Fibroblast of skin of right biceps (primary cell): ENCODE measurements at places on chromosomes 4 and X.

GRCh38 chr4:45539142-45539814, 584.6 kb downstream of the GABRG1 start:
- no peak for DNase-seq

DNA sequence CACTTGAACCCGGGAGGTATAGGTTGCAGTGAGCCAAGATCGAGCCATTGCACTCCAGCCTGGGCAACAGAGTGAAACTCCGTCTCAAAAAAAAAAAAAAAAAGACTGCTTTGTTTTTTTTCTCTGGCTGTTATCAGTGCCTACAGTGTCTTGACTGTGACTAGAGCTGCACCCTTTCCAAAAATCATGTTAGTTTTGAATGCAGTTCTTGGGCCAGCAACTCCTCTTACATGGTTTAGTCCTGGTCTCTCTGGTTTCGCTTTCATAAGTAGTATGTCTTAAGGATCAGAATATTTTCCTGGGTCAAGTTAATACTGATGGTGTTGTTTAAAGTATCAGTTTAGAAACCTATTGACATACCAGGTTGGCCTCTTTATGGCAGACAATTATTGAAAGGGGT, 34.2 kb upstream of the NALF2 start:
- DNase-seq, result no peak

DNA sequence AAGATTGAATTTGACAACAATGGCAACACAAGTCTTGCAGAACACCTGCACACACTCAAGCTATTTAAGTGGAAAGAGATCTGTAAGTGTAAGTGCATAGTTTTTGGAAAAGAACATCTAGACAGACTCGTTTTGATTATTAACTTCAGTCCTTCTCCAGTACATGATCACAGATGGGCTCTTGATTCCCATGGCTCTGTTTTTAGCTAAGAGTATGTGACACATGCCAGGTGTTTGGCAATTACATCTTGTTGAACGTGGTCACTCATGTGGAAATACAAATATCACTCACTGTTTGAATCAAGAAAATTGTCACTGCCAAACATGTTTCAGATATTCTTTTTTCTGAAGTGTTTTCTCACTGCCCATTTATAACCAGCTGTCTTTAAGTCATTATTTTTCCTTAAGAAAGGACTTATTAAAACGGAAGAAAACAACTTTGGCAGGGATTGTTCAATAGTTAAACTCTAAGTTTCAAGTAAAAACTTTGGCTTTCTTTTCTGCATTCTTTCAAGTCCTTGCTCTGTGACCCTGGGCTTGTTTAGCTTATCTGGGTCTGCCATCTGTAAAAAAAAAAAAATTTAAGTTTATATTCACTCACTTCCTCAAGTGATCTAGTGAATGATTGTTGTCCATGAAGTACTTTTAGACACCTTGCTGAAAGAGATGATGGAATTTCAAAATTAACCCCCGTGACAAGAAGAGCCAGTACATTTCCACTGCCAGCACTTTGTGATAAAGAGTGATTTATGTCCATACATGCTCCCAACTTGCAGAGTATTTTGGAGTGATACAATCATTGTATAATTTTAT, 125.4 kb downstream of the ATXN3L start:
- DNase-seq, result no peak

- DNase-seq, result no peak
Observed at GRCh38 chr4:52876069-52876468, 14.0 kb downstream of the RASL11B start.

GRCh38 chrX:9628779-9629493, 136.7 kb downstream of the GPR143 start:
- DNase-seq, result no peak

DNA sequence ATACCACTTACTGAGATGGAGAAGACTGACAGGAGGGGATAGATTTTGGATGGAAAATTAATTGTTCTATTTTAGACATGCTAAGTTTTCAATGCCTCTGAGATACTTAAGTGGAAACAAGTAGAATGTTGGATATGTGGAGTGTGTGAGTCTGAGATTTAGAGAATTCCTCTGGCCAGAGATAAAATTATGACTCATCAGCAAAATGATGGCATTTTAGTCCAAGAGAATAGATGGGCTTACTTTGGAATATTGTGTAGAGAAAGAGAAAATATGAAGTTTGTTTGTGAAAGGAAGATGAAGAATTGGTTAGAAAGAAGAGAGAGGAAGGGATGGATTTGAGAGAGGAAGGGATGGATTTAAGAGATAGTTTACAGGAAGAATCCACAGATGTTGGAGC, 108.6 kb upstream of the PPP1R2C start:
- DNase-seq, result no peak

GRCh38 chrX:1249101-1249887, 19.3 kb upstream of the CSF2RA start:
- DNase-seq, result peak; percentile 45

- DNase-seq, result no peak
Observed at GRCh38 chr4:140242357-140243277, 88.6 kb upstream of the MAML3 start.

- DNase-seq, result peak; percentile 4
Observed at GRCh38 chr4:183838987-183839712, 66.0 kb upstream of the STOX2 start.

GRCh38 chrX:38993500-38993899, 192.2 kb downstream of the MID1IP1 start:
- no peak for DNase-seq

GRCh38 chr4:137946453-137947174, 295.5 kb downstream of the SLC7A11 start:
- peak; percentile 54 for DNase-seq

GRCh38 chr4:151517896-151518295, 108.9 kb downstream of the FHIP1A start:
- no peak for DNase-seq

DNA sequence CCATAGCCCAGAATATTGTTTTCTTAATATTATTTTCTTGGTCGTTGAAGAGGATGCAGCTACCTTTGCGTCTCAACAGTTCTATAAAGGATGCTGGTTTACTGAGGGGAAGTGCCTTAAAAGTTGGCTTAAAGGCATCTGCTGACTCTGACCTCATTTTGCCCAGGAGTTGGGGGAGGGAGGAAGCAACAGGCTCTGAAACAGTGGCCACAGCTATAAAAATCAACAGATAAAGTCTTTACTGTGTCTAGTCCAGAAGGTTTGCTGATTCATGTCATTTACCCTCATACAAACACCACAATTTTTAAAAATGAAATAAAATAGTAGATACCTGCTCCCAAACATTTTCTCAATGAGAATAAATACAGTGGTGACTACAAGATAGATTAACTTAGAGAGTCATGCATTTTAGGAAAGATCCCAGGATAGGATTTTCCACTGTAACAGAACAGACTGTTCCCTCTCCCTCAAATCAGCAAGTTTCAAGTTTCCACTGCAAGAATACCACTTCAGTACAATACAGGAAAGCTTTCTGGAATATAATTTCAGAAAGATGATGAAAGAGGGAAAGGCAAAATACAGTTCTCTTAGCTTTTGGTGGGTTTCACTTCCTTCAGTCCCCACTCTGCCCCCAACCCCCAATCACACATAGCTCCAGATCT, 1.9 kb downstream of the PHKA1 start:
- DNase-seq, result no peak

GRCh38 chrX:50707955-50708699, 105.9 kb downstream of the SHROOM4 start:
- peak; percentile 67 for DNase-seq

DNA sequence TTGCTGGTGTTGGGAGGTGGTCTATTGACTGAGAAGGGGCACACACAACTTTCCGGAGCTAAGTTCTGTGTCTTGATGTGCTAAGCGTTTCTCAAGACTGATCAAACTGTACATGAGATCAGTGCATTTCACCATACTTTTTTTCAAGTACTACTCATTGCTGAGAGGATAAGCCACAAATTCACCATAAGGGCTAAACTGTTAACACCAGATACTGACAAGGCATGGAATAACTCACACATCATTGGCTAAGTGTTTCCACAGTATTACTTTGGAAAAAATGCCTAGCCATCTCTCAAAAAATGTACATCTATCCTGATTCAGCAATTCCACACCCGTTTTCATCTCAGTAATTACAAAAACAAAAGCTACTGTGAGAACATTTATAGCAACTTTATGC, 13.0 kb downstream of the RBMX start:
- no peak for DNase-seq

DNA sequence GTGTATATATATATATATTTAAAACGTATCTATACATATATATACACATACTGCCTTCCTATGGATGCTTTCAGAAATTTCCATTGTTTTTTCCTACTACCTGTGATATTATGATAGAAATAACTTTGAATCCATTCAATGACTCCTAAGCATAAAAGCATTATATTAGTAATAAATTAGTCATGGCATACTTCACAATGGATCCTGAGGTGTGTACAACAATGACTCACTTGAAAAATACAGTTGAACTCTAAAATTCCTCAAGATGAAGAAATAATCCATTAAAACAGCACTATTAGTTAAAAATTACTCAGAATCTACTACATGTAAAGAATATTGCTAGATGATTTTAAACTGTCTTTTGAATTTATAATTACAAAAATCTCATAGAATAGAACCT, 201.1 kb downstream of the STPG2 start:
- DNase-seq, result no peak

- DNase-seq, result peak; percentile 72
Observed at GRCh38 chrX:71532078-71532752, 689 bp upstream of the OGT start.

DNA sequence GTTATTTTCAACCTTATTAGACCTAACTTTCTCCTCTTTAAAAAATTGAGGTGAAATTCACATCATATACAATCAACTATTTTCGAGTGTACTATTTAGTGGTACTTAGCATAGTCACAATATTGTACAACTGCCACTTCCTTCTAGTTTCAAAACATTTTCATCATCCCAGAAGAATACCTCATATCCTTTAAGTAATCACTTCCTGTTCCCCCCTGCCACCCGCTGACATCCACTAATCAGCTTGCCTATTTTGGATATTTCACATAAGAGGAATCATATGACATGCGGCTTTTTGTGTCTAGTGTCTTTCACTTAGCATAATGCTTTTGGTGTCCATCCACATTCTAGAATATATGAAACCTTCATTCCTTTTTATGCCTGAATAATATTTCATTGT, 10.0 kb upstream of the PPA2 start:
- DNase-seq, result no peak

GRCh38 chrX:18490806-18491555, 65.6 kb downstream of the CDKL5 start:
- DNase-seq, result no peak

- no peak for DNase-seq
Observed at GRCh38 chr4:56681158-56681852, at the start of gene HOPX. HOPX (minus strand) TSS chr4:56681296; CDS start chr4:56657816, 23,480 bp downstream.

DNA sequence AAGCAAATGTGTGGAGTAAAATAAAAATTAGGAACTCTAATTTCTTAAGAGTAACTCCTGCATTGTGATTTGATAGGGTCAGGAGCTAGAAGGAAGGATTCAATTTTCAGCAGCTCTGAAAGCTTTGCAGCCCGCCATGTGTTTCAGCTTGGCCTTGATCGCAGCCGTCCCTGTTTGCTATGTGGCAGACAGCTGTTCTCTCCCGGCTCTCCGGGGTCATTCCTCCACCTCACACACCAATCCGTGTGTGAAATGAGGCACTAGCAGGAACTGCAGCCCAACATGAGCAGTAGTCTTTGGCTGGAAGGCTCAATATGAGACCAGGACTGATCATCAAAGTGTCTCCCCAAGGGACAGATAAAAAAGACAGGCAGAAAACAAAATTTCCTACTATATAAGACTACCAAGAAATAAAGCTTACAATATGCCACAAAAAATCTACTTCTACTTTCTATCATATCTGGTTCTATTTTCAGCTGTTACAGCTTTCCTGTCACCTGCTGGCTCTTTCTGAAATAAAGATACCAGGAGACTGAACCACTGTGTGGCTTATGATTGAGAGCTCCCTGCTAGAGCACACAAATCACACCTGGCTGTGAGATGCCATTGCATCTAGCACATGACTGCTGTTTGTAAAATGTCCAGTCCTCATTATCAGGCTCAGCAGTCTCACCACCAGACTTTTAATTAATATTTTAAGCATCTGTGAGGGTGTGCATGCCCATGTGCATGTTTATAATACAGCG, 44.1 kb upstream of the SEC24B start:
- DNase-seq, result no peak

GRCh38 chr4:123562994-123563750, 166.6 kb downstream of the SPRY1 start:
- DNase-seq, result peak; percentile 73

DNA sequence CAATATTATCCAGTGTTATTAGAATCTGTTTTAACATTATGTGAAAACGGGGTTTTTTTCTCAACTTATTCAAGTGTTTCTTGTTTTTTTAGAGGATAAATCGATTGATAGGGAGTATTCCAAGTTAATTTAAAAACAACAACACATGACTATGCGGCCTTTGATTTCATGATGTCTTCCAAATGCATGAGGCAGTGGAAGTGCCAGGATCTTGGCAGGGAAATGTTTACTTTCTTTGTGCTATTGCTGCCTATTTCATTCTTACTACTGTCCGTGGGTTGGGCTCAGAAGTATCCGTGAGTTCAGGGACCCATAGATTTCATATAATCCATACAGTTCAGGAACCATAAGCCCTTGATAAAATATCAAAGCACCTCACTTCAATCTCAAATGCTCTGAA, 64.6 kb downstream of the ABCG2 start:
- no peak for DNase-seq

GRCh38 chr4:185396724-185397385, at the start of gene ANKRD37:
ANKRD37 (plus strand) TSS chr4:185396841; CDS start chr4:185396924, 83 bp downstream.
- DNase-seq, result no peak

GRCh38 chr4:148288448-148288847, 153.8 kb downstream of the NR3C2 start:
- DNase-seq, result no peak

DNA sequence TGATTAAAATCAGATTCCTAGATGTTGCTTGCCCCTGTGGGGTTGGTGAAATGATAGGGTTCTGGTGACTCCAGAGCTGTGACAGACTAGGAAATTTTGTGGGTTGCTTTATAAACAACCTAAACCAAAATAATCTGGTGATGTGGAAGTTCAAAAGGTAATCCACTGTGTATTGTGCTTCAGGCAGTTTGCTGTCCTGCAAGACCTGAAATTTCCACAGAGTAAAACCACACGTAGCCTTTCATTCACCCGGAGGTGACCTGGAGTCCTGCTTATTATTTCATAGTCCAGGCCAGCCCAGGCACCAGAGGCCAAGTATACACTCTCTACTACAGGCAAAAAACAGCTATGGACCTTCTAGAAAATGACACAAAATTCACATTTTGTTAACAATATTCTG, 114.6 kb upstream of the CBR4 start:
- DNase-seq, result no peak

- DNase-seq, result peak; percentile 11
Observed at GRCh38 chrX:53479301-53479700, 45.1 kb upstream of the HSD17B10 start.

DNA sequence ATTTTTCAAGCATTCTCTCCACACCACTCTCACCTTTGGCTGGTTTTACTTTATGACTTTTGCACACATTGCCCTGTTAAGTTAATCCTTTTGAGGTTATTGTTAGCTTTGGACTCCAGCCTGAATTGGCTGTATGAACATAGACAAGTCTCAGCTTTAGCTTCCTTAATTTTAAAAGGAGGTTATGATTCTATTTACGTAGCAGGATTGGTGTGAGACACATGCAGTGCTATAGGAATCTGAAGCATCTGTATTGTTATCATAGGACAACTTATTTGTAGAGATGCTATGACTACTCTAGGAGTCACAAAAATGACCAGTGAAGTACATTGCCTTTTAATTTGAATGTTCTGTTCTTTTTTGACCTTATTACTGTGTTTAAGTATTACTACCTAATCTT, 15.7 kb downstream of the PGAM4 start:
- no peak for DNase-seq

GRCh38 chr4:107155366-107155765, 119.3 kb upstream of the DKK2 start:
- no peak for DNase-seq

GRCh38 chr4:82500435-82501153, 61.2 kb downstream of the TMEM150C start:
- DNase-seq, result peak; percentile 62
